ENCODE measurements at places on chromosomes 7 and 10.

GRCh38 chr10:112507988-112508387 is 61.0 kb downstream of the VTI1A start:
- no peak for DNase-seq

DNA sequence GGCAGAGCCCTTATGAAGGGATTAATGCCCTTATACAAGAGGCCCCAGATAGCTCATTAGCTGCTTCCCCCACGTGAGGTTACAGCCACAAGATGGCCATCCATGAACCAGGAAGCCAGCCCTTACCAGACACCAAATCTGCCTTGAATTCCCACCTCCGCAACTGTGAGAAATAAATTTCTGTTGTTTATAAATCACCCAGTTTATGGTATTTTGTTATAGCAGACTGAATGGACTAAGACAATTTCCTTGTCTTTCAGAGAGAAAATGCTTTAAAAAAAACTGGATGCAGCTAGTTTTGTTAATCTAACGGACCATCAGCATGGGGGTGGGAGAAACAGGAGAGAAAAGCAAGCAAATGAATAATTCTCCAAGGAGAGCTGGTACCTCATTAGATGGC is 36.5 kb downstream of the CBX3 start:
- no peak for DNase-seq

- no peak for DNase-seq
Observed at GRCh38 chr7:121547544-121548092, 151.5 kb upstream of the FAM3C start.

GRCh38 chr7:32905175-32905662 is 13.7 kb upstream of the KBTBD2 start:
- DNase-seq: no peak

DNA sequence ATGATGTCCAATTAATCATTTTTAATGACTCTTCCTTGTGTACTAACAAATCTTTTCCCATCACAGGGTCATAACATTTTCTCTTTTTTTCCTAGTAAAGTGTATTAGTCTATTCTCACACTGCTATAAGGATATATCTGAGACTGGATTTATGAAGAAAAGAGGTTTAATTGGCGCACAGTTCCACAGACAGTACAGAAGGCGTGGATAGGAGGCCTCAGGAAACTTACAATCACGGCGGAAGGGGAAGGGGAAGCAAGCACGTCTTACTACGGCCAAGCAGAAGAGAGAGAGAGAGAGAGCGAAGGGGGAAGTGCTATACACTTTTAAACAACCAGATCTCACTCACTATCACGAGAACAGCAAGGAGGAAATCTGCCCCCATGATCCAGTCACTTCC is 359.4 kb upstream of the NFE2L3 start:
- DNase-seq: no peak

DNA sequence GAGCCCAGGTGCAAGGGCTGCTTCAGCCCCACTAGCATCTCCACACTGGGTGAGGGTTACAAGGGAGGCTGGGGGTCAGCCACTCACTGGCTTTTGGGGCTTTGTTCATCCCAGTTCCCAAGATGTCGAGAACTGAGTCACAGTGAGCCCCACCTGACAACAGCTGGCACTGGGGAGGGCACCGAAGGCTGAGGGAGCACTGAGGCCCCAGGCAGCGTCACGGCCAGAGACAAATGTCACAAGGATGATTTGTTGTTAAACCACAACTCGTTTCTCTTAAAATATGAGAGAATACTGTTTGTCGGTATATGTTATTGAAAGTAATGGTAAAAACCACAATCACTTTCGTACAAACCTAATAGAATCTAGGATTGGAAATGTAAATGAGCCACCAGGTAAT is 219.9 kb downstream of the CELF2 start:
- DNase-seq: no peak

DNA sequence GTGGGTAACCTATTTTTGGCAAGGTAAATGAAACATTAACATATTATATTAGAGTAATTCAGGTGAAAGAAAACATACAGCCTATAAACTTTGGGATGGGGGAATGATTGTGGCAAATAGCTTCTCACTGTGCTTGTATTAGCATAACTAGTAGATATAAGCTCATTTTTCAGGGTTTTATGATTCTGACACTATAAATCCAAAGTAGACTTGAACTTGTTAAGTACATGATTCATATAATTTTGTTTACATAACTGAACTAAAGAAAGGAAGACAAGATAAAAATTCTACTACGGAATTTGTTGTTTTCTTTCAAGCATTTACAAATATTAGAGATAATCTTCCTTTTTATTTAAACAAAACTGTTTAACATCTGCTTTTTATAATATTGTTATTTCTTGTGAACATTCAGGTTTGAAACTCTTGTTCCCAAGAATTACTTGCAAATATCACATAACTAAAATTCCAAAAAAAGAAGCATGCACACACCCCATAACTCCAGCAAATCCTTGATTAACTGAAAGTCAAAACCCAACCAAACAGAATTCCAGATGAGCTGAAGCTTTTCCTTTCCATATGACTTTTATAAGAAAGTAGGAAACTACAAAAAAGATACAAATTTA is 142.3 kb downstream of the JAZF1 start:
- no peak for DNase-seq

DNA sequence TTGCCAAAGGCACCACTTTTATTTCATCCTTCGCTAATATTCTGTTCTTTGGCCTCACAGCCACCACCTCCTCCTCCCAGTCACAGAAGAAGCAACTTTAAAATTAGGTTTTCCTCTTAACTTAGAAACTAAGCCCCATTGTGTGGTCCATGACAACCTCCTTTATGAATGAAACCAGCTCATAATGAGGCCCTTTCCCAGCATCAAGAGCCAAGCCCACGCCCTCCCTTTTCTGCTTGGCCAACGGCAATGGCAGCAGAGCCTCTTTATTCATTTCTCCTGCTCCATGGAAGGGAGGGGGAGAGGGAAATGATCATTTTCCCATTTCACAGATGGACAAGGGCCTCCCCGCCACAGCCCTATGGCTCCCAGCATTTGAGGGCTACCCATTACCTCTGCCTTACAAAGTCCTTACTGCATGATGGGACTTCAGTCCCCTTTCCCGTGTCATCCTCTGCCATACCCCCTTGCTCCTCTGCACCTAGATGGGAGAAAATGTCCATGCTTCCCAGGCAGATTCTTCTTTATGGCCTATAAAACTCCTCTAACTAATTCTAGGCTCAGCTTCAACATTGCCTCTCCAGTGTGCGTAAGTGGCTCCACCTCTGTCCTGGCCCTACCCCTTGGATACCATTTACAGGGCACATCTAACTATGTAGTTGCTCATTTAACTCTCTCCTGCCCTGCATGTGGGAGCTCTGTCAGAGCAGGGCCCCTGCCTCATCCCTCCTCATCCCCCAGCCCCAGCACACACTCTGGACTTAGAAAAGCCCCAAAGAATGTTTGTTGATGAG is 475.5 kb downstream of the RPS24 start:
- no peak for DNase-seq

DNA sequence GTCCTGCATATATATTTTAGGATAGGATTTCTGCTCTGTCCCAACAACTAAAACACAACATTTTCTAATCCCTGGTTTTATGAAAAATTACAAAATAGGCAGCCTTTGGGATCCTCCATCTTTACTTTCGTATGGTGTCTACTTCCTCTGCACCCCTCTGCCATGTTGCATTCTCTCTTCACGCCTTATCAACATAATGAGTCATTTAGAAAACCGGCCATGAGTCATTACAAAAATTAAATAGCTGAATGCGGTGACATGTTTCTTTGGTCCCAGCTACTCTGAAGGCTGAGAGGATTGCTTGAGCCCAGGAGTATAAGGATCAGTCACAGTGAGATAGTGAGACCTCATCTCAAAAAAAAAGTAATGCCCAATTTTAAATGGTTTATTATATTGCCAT is 148.1 kb upstream of the CELF2 start:
- no peak for DNase-seq

DNA sequence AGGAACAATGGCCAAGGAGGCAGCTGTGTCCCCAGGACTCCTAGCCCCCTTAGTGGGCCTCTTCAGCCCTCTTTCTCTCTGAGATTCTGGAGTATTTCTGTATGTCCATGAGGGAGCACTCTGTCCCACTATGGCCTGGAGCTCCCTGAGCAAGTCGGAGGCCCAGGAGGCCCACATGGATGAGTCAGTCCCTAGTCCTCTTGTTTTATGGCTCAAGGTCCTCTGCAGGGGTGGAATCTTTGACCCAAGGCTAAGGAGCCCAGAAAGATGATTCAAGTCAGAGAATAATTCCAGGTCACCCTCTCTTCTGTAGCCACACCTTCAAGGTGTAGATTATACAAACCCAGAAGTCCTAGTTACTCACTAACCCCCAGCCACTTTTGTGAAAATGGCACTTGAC is 125.6 kb downstream of the PLXNA4 start:
- no peak for DNase-seq

- no peak for DNase-seq
Observed at GRCh38 chr10:13831711-13832141, 245.0 kb downstream of the PRPF18 start.

DNA sequence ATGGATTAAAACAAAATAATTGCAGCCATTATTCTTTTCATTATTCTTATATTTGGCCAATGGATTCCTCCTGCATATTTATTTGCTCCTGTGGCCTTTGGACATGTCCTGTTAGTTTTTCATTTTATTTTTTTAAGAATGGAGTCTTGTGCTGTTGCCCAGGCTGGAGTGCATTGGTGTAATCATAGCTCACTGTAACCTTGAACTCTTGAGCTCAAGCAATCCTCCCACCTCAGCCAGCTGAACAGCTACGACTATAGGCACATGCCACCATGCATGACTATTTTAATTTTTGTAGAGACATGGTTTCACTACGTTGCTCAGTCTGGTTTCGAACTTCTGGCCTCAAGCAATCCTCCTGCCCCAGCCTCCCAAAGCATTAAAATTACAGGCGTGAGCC is 42.7 kb upstream of the SRI start:
- DNase-seq: no peak

- DNase-seq: no peak
Observed at GRCh38 chr7:157272351-157273207, 64.2 kb upstream of the DNAJB6 start.

GRCh38 chr7:601036-601594 is 81.5 kb upstream of the PDGFA start:
- peak; percentile 77 for DNase-seq

DNA sequence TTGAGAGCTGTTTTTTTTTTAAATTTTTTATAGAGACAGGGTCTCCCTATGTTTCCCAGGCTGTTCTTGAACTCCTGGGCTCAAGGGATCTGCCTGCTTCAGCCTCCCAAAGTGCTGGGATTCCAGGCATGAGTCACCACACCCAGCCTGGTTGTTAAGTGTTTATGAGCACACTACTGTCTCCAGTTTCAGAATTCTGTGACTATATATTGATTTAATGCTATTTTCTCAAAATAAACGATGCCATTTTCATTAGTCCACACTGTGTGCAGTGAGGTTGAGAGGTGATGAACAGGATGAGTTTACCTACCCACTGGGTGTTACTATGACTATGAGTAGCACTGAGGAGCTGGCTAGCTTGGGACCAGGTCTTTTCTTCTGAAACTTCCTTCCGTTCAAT is 110.9 kb upstream of the FAM180A start:
- DNase-seq: no peak

GRCh38 chr7:143460271-143460979 is 17.2 kb downstream of the TAS2R60 start:
- DNase-seq: no peak

DNA sequence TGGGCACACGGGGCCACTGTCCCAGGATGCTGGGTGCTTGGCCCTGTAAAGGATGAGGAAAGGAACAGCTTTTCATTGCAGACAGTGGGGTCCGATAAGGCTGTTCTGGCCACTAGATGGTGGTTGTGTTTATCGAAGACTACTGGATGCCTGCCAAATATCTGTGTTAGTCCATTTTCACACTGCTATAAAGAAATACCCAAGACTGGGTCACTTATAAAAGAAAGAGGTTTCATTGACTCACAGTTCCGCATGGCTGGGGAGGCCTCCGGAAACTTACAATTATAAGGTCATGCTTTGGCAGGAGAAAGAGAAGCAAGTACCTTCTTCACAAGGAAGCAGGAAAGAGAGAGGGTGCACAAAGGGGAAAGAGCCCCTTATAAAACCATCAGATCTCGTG is 32.2 kb upstream of the GARS1 start:
- DNase-seq: no peak

- no peak for DNase-seq
Observed at GRCh38 chr7:80729591-80730320, 91.3 kb downstream of the CD36 start.

DNA sequence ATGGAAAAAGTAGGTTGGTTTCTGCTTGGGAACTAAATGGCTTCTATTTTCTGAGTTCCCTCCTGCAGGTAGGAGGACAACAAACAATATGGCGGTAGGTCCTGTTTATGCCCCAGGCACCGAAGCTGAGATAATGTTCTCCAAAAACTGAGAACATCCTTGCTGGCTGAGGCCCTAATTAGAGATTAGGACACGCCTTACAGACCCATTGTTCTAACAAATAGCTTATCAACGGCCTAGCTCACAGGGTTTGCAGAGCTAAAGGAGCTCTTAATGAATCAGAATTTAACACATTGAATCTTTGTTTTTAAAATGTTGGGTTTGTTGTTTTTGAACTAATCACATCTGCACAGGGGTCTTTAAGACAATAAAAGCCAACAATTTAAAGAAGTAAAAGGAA is 37.0 kb downstream of the HTR5A start:
- no peak for DNase-seq

- no peak for DNase-seq
Observed at GRCh38 chr10:88512599-88512998, 70.5 kb downstream of the RNLS start.

GRCh38 chr10:105793071-105793470 is 1152.0 kb downstream of the SORCS3 start:
- DNase-seq: no peak

- DNase-seq: no peak
Observed at GRCh38 chr10:80442879-80443278, 11.2 kb upstream of the TSPAN14 start.

GRCh38 chr7:135682191-135682590 is 19.9 kb downstream of the STMP1 start:
- no peak for DNase-seq

- no peak for DNase-seq
Observed at GRCh38 chr10:30999070-30999712, 32.5 kb downstream of the ZNF438 start.

GRCh38 chr7:135185471-135186260 is 15.2 kb upstream of the CYREN start:
- no peak for DNase-seq

DNA sequence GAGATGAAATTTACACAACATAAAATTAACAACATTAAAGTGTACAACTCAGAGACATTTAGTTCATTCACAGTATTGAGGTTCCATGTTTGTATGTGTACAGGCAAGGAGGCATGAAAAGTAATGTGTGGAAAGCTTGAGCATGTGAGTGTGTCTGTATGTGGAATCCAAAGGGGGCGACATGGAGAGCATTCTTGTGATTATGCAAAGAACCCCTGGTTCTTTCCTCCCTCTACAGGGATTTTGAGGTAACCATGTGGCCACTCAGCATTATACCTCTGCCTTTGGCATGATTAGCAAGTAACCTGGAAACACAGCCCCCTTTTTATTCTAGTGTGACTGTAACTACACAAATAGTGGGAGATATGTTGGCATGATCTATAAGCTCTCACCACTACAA is 21.0 kb downstream of the OR2F1 start:
- no peak for DNase-seq
